ENCODE measurements at places on chromosomes 13 and 19. TPM values are rescaled to one million over a fixed set of nuclear protein-coding genes. Genes with fewer than 3 reads are reported as not detected.

SOHLH2 gene
- 0.12 TPM for total RNA-seq

- no peak for DNase-seq
These were observed 1446.8 kb downstream of the UQCRFS1 start for GRCh38 chr19:27765912-27766725.

- DNase-seq = no peak
These were observed 112.3 kb downstream of the POSTN start for GRCh38 chr13:37486171-37486681.

DNA sequence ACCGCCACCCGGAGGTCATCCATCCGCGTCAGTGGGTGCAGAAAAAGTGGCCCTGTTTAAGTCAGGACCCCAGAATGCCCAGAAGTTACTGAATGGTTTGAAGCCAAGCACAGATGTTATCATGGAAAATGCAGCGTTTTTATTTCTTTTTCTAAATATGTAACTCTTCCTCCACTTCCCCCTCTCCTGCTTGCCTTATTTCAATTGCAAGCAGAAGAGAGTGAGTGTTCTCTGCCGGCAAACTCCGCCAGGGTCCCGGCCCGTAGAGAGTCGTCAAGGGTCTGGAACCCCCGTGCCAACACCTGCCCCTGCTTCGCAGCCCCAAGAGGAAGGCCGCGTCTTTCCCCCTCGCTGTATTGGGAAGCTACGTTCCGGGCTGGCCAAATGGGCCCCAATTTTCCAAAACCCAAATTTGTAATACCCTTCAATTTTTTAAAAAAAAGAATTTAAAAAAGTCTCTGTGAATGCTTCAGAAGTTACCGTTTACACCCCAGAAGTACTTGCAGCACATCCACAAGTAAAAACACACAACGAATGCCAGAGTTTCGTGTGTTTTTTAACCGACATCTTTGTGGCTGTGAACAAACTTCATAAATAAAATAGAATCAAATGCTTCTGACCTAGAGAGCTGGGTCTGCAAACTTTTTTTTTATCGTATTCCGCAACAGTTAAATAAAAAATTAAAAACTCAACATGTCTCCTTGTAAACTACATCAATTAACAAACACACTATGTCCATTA is 712 bp upstream of the PDX1 start:
- no peak for DNase-seq

USP12 gene
- 5.8 TPM for total RNA-seq

GDF15 gene
- total RNA-seq = 349 TPM

FCAR gene
- total RNA-seq = not detected

GRCh38 chr13:50668049-50668448 is 175.4 kb downstream of the DLEU7 start:
- DNase-seq = no peak

DNA sequence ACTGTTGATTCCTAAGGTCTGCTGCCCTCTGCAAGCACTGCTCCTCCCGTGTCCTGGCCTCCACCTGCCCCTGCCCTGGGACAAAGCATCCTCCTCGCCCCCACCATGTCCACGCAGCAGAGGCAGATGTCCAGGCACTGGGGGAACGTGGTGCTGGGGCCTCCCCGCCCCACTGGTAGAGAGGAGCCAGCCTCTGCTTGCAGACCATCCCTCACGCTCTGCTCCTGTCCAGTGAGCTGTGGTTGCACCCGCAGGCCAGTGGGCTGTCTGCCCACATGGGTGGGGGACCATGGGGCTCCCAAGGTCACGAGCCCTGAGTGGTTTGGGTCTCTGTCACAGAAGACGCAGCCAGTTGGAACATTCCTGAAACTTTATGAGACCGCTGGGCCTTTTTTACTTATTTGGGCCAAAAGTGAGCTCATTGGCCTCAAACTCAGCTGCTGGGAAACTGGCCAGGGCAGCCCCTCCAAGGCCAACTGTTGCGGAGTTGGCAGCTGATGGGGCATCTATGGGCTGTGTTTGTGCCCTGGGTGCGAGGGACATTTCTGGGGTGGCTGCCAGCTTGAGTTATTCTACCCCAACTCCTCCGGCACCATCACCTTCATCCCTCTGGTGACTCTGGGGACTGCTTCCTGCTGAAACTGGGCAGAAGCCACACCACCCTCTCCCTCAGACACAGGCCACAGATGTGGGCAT is 64.8 kb upstream of the F7 start:
- DNase-seq = no peak

KLK10 gene
- total RNA-seq = not detected

Measured in Caki2 (cell line).